Head of caudate nucleus (tissue), 42 donors: ENCODE measurements at places on chromosomes 2 and 18.

DNA sequence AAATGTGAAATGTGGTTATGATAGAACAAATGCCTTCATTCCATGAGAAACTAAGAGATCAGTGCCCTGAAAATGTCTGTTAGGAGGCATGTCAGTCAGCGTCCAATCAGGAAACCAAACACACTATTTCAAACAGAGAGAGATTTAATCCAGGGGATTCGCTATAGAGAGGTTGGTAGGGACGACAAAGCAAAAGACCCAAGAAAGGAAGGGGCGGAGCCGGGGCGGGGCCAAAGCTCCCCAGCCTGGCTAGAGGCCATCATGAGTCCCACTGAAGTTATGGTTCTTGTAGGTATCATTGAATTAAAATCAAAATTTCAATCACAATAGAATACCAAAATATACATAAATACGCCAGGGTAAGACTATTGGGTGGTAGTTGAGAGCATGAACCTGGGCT lies 32.9 kb upstream of the RNF149 start:
- no peak for DNase-seq

DNA sequence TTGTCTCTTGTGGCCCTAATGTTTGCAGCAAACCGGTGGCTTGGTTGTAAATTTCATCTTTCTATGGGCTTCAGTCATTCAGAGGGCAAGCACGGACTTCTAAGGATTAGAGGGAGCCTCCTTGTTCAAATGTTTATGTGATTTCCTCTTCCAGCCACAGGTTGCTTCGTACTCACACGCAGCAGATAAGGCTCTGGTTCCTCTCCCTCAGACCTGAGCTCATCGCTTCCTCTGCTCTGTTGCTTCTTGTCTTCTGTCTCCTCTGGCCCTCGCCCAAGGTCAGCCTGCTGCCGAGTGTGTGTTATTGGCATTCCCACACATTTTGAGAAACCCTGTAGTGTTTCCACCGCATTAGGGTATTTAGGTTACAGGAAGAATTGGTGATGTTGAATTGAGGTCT lies 44.0 kb downstream of the MYL12B start:
- peak; percentile 44 for DNase-seq

DNA sequence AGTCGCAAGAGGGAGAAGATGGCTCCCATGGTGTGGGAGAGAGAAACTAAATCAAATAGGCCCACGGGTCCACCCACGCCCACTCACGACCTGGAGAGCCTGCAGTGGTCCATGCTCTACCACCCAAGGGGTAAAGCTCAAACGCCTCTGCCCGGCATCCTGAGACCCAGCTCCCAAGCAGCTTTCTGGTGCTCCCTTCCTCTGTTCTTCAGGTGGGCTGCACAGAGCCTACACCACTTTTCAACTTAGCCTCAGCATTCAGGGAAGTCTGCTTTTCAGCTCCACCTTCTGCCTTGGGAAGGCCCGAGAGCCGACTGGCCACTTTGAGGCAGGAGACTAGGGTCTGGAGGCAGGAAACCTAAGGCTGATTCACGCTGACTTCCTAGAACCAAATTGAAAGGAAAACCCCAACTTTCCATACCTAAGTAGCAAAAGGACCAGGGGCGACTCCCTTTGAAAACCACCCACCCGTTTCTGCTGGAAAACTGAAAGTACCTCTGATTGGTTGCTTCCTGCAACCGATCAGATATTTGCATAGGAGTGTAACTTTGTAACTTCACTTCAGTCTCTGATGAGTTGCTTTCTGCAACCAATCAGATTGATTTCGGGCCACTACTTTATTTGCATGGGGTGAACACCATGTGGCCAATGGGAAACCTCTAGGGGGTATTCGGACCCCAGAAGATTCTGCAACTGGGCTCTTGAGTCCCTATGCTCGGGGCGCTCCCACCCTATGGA lies 26.8 kb upstream of the SPATA3 start:
- DNase-seq, result no peak

- DNase-seq, result no peak
Measured at GRCh38 chr2:41647468-41648050, 400.3 kb upstream of the PKDCC start.

DNA sequence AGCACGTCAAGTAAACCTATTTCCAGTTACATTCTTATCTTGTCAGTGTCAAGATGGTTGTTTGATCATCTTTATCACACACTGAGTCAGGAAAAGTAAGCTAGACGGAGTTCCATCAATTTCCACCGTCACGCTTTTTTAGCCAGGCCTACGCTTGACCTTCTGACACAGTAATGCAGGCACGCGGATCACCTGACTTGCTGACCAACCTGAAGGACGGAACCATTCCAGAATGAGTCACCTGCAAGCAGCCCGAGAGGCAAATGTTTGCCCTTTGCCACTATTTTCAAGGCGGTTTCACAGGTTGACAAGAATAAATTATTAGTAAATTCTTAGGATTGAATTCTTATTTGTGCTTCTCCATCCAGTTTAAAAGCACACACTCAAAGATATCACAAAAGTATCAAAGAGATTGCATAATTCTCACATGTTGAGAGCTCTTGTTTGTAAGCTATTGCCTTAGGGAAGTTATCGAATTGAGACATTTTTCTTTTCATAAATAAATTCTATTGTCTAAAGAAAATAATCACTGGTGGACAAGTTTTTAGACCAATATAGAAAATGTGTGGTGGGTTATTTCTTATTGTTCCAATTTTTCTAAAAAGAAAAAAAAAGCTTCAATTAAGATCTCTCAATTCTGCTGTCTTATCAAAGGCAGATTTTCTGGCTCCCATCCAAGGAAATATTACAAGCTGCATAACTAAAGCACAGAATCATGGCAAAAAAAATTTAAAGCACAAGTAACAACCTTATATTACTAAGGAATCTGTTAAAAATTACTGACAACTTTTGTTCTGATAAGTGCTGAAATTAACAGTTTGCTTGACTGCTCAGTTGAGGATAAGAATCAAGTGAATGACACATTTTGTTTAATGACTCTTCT lies 31.9 kb downstream of the UXS1 start:
- no peak for DNase-seq

GRCh38 chr18:11304928-11305327 lies 155.6 kb upstream of the PIEZO2 start:
- DNase-seq, result no peak
